ENCODE measurements at places on chromosomes 1 and 21.

DNA sequence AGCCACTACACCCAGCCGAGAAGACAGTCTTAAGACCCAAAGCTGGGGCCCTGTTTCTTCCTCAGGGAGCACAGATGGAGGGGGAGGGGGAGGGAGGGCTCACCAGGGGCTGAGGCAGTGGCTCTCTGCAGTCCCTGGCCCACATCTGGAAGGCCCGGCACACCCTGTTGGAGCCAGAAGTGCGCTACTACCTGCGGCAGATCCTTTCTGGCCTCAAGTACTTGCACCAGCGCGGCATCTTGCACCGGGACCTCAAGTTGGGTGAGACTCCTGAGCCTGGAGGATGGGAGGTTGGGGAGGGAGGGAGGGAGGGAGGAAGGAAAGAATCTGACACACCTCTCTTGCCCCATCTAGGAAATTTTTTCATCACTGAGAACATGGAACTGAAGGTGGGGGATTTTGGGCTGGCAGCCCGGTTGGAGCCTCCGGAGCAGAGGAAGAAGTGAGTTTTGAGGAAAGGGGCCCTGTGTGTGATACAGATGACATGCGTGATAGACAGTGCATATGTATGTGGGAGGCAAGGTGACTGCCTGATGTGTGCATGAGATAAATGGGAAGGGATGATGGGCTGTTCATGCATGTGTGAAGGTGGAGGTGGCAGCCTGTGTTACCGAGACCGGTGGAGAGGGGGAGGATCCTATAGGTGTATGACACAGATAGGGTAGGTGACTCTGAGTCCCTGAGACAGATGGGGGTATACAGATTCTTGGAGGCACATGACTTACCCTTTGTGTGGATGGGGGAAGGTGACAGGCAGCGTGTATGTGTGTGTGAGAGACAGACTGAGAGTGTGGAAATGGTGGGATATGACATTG is 1.5 kb downstream of the PLK3 start:
- DNase-seq = no peak

GRCh38 chr21:15682186-15682895 is 47.4 kb upstream of the USP25 start:
- DNase-seq = no peak

DNA sequence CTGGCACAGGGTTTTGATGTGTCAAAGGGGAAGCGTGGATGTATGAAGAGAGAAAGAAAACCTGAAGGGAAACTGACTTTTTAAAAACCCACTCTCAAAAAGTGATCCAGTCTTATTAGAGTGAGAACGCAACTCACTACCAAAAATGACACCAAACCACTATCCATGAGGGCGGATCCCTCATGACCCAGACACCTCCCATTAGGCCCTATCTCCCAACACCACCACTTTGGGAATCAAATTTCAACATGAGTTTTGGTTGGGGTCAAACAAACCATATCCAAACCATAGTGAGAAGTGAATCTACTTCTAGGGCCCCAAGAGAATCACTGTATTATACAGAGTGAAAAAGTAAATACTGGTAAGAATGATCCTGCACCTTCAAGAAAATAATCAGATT is 53.5 kb downstream of the FNBP1L start:
- peak; percentile 14 for DNase-seq

DNA sequence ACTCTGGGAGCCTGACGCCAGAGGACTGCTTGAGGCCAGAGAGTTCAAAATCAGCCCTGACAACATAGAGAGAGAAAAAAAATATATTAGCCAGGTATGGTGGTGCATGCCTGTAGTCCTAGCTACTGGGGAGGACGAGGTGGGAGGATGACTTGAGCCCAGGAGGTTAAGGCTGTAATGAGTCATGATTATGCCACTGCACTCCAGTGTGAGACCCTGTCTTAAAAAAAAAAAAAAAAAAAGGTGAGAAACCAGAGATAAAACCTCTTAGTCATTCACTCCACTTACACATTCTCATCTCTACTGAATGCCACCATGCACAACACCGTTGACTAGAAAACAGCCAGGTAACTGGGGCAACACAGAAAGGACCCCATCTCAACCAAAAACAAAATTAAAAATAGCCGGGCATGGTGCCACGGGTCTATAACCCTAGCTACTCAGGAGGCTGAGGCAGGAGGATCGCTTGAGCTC is 178.1 kb downstream of the SLC45A1 start:
- DNase-seq = no peak

DNA sequence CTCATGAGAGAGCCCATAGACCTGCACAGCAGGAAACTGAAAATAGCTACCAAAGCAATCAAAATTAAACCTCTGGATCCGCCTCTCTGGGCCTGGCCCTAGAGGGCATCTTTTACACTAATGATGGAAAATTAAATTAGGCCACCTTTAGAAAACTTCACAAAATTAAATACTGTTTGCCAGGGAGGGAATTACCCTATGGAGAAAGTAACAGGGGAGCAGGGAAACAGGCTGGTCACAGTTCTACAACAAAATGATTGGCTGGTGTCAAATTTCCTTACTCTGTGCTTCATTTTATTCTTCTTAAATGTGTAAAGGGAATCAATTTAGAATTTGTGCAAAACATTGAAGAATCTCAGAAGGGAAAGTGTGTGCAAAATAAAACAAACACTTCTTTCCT is 62.4 kb downstream of the SPATA46 start:
- no peak for DNase-seq

DNA sequence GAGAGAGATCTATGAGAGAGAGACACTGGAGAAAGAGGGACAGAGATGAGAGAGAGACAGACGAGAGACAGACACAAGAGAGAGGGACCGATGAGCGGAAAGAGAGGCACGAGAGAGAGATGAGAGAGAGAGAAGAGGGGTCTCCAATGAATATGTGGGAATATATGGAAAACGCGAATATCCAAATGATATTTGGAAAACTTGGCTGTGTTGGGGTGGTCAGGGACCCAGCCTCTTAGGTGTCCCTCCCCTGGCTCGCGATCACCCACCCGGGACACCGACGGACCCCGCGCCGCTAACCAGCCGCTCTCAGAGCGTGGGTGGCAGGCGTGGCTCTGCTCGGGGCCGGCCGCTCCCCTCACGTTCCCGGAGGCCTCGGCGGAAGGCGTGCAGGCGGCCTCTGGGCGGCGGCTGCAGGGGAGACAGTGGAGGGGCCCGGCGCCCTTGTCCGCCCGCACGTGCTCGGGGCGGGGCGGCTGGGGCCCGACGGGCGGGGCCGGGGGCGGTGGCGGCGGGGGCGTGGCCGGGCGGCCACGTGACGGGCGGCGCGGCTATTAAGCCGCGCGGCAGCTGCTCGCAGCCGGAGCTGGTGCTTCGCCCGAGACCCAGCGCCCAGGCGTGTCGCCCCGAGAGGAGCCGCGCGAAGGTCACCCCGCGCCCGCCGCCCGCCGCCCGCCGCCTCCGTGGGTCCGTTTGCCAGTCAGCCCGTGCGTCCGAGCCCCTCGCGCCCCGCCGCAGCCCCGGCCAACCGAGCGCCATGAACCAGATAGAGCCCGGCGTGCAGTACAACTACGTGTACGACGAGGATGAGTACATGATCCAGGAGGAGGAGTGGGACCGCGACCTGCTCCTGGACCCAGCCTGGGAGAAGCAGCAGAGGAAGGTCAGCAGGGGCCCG is at the start of gene ACTN2:
TSS of gene ACTN2 (plus strand) at position 583 of the 898 bp plus-strand sequence. CDS start at position 758, 175 bp downstream.
- peak; percentile 27 for DNase-seq

- DNase-seq = peak; percentile 61
These were observed 3.6 kb upstream of the SPSB1 start for GRCh38 chr1:9289090-9289534.

DNA sequence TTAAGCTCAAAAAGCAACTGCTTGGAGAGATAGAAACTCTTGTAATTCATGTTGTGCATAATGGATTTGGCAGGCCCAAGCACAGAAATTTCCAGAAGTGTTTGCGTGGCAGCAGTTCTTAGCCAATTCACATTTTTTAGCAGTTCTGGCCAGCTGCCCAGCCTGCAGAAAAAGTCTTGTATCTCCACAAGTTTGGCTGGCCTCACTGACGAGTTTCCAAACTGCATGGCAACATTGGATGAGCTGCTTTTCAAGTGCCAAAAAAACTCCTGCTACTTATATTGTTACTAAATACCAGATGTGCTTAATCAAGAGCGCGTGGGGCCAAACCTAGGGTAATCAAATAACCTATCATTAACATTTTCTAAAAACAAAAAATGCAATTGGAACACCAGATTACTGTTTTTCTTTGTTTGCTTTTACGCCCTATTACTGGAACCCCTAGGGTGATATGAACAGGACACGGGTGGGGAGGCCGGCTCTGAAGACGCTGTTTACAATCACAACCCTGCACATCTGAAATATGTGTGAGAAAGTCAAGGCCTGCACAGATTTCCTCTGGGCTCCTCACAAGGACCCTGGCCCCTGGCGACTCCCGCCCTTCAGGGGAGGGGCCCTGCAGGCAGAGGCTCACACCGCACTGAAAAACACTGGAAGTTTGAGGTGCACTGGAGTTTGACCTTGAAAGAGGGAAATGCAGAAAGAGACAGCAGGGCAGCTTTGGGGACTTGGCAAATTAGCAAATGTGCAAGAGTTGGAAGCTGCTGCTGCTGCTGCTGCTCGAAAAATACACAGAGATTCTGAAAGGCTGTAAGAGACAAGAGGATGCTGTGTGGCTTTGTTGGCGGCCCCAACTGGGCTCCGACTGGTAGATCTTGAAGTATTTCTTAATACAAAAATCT is 55.2 kb upstream of the TARBP1 start:
- no peak for DNase-seq

DNA sequence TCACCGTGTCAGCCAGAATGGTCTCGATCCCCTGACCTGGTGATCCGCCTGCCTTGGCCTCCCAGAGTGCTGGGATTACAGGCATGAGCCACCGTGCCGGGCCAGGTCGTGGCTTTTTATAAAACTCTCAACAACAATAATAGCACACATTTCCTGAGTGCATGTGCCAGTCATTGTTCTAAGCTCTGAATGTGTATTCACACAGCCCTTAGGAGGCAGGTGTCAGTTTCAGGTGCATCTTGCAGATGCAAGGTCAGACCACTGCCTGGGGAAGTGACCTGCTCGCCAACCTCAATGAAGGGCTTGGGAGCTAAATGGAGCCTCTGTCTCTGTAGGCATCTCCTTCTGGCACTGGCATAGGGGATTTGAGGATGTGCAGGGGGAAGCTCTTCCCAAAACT is 1.6 kb upstream of the LEFTY2 start:
- no peak for DNase-seq
